ENCODE measurements at places on chromosomes 12 and 14.

GRCh38 chr14:36012621-36013020 is 163.9 kb downstream of the PTCSC3 start:
- no peak for DNase-seq

DNA sequence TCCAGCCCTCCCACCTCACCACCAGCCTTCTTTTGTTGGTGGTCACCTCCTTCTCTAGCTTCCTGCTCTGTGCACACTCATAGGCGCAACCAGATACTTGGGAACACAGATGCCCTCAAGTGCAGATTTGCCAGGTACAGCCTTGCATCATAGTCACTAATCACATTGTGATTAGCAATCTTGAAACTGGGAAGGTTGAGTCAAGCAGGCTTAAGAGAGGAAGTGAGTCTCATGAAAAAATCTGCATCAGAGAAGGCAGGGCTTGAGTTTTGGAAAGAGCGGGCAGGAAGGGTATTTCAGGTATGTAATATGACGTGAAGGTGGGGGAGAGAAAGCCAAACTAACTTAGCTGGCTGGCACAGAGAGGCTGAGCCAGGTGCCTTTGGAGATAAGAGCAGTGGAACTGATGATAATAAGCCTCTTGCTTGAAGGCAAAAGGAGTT is 2.7 kb upstream of the RABGGTA start:
- DNase-seq, result peak; percentile 91

DNA sequence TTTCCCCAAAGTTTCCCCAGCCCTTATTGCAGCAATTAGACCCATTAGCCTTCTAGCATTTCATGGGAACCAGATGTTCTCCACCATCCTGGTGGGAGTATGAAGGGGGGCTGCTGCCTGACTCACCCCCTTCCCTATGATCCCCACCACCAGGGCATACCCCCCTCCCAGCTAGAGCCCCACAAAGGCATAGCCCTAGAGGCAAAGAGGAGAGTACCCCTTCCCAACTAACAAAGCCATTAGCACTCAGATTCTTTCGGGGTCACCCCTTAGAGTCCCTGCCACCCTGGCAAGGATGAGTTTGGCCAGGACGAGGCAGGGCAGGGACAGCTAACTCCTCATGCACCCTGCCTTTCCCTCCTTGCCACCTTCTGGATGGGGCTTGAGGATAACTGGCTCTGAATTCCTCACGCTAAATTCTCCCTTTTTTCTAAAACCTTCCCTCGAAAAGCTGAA is 9.2 kb downstream of the RARG start:
- no peak for DNase-seq

- no peak for DNase-seq
Observed at GRCh38 chr14:77000340-77001270, 27.9 kb downstream of the IRF2BPL start.

DNA sequence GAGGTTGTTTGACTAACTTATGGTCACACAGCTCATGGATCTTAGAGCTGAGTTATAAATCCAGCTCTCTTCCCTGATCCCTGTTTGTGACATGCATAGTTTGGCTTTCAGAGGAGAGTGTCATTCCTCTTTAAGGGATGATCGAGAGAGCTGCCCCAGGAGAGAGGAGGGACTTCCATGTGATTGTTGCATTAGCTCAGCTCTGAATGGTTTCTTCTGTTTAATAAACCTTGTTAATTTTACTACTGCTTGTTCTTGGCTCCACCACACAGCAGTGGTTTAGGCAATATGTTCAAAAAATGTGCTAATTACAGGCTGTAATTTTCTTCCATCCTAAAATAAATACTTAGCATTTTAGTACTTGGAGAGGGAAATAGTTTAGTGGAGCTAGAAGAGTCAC is 152.5 kb downstream of the C12orf75 start:
- DNase-seq, result no peak

GRCh38 chr14:67941456-67942018 is 122.0 kb downstream of the RAD51B start:
- no peak for DNase-seq

All from RWPE1 (cell line).